ENCODE measurements at places on chromosomes 5 and 9.
A peak's percentile ranks its signal among the peaks of the same experiment; 100 is the strongest.

DNA sequence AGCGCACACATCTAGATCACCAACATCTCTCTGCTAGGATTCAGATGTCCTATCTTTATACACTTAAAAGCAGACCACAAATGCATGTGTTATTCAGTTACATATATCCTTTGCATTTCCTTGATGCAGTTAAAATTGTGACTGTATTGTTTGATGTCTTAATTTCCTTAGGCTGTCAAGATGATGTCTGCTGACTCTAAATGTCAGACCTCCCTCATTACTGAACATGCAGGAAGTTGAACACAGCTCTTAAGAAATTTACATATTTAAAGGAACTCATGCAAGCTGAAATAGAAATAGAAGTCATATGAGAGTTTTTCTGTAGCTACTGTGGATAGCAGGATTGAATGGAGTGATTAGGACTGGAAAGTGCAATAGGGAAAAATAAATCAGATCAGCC is 336.5 kb upstream of the SEMA6A start:
- DNase-seq = no peak

DNA sequence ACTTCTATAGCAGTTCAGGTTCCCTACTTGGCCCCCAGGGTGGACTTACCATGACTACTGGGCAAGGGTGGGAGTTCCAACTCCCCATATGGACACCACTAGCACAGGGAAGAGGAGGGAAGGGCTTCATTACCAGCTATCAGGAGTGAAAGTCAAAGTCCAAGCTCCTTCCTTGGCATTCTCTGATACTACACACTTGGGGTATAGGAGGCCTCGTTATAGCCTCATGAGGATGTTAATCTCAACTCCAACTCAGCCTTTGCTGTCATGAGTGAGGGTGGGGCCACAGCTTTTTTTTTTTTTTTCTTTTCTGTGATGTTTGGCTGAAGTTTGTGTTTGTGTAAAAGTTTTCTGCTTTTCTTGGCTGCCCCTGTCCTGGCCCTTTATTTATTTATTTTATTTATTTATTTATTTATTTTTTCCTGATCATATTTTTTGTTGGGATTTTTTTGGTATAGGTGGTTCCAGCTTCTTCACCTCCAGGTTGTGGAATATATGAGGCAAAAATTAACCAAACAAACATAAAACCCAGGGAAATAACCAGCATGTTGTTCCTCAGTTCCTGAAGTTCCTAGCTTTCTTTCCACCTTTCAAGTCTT is 8.7 kb downstream of the GARIN3 start:
- no peak for DNase-seq

DNA sequence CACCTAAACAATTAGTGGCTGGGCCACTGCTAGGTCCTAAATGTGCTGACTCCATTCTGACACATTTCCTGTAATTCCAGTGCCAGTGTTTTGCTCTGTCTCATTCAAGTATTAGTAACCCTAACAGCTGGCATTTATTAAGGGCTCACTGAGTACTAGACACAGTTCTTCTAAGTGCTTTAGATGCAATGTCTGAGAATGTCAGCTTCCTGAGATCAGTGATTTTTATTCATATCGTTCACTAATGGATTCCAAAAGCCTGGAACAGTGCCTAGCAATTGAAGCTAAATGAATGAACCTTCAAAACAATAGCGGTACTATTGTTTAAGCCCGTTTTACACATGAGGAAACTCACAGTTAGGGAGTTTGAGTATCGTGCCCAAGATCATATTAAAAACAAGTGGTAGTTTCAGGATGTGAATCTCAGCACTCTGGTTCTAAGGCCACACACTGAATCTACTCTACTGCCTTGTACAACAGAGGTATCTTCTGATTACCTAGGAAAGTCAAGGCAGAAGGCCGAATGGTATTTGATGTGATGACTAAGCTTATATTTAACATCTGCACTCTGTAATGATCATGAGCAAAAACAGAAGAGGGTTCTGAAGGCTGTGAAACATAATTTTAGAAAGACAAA is 304.0 kb downstream of the PJA2 start:
- DNase-seq = no peak

DNA sequence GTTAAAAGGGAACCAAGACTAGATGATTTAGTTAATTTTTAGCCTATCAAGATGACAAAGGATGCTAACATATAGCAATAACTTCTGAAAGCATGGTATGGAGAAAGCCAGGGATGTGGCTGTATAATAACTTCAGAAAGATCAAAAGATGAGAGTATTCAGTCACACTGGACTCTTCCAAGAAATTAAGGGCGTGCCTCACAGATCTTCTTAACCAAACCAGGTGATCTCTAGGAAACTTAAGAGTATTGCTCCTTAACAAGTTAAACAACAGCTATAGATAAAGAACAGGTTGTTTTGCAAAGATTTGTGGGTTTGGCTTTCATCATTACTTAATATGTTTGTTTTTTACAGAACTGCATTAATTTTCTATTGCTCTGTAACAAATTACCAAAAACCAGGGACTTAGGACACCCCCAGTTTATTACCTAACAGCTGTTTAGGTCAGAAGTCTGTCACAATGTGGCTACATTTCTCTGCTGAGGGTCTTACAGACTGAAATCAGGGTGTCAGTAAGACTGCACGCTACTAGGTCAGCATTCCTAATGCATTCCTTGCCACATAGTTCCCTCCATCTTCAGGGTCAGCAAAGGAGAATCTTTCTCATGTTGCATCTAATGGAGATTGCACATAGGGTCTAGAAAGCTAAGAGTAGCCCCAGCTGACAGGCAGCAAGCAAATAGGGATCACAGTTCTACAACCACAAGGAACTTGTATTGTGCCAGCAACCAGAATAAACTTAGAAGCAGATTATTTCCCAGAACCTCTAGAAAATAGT is 113.8 kb downstream of the WDR70 start:
- DNase-seq = no peak

GRCh38 chr5:142939884-142940283 is 169.7 kb downstream of the ARHGAP26 start:
- no peak for DNase-seq

DNA sequence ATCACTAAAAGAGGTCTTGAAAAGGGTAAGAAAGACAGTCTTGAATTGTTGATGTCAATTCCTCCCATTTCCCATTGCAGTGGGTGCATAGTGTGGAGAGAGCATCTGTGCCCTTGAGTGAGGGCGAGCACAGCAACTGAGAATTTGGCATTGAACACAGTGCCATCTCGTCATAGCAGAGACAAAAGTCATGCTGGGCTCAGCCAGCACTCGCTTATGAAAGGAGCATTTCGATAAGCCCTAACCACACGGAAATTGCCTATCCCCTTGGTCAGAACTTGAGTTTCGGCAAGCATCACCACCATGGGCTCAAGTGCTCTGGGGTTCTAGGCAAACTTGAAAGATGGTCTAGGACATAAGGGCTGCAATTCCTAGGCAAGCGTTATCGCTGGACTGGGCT is 712.8 kb upstream of the CDH10 start:
- DNase-seq = no peak

GRCh38 chr9:32431940-32432555 is 47.6 kb downstream of the ACO1 start:
- peak; percentile 38 for DNase-seq

- no peak for DNase-seq
Observed at GRCh38 chr9:20152151-20152725, 363.4 kb upstream of the SLC24A2 start.

- DNase-seq = no peak
Observed at GRCh38 chr9:89598926-89599325, 5.9 kb upstream of the GADD45G start.

- DNase-seq = no peak
Observed at GRCh38 chr9:136291306-136292025, 12.4 kb downstream of the CCDC187 start.

GRCh38 chr5:175385691-175386362 is 58.2 kb downstream of the DRD1 start:
- no peak for DNase-seq

GRCh38 chr5:134114886-134115805 is 665 bp downstream of the TCF7 start:
- DNase-seq = peak; percentile 83

GRCh38 chr9:122144836-122145591 is 14.6 kb downstream of the NDUFA8 start:
- no peak for DNase-seq

DNA sequence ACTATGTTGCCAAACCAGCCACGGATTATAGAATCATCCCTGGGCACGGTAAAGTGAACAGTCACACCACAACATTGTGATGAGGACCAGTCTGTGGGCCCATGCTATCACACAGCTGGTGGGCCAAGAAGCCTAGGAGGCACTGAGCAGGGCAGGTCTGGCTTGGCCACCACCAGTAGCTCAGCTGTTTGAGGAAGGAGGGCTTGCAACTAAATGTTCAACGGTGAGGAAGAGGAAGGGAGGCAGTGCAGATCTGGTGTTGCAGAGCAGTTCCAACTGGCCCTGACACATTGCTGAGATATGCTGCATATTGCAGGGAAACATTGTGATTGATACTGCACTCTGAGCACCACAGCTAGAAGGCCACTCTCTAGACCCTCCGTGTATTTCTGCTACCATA is 77.9 kb upstream of the ATG10 start:
- no peak for DNase-seq

- no peak for DNase-seq
Observed at GRCh38 chr5:158011422-158011821, 152.5 kb upstream of the CLINT1 start.

- DNase-seq = no peak
Observed at GRCh38 chr5:21071421-21071820, 1083.4 kb upstream of the CDH18 start.

- no peak for DNase-seq
Observed at GRCh38 chr5:120140501-120140900, 323.6 kb upstream of the PRR16 start.

DNA sequence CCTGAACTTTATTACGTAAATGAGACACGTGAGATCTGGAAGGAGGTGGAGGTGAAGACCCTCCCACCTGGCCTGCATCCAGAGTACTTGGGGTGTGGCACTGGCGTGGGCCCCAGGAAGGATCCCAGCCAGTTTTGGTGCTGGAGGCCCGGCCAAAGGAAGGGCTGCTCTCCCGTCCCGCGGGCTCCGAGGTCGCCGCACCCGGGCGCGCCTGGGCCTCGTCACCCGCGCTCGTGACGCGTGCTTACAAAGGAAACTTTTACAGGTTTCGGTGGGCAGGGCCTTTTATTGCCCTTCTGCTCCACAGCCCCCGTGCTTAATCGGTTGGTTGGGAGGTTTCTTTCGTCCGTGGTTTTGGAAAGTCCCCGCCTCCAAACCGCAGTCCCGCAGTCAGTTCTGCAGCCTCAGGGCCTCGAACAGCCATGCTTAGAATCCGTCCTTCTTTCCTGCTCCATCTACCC is 29.2 kb downstream of the CDKN2A start:
- peak; percentile 51 for DNase-seq

DNA sequence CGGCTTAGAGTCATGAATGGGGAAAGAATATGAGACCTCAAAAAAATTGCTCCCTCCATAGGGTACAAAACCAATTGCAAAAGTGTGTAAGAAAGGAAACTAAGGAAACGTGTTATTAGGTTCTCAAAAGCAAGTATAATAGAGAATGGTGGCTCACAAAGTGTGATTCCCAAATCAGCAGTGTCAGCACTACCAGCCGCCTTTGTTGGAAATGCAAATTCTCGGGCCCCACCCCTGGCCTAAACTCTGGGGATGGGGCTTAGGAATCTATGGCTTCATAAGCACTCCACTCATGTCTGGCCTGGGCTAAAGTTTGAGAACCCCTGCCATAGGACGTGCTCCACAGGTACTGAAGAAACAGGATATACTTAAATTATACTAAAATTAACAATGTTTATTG is 1.6 kb upstream of the CCDC69 start:
- DNase-seq = no peak

DNA sequence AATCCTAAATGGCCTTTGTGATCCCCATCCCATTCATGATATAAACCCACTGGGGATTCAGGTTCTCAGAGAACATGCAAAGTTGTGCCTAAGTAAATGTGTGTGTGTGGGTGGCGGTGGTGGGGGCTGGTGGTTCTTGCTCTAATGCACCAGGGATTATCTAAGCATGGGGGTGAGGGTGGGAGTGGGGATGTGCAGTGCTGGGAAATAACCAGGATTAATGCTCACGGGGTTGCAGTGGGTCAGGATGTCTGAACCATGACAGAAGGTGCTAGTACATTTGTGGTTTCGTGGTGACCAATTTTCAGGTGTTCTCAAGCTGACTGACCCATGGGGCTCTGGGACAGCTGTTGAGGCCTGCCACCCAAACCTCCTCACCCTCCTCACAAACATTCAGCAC is 101.0 kb downstream of the ZNF608 start:
- no peak for DNase-seq

DNA sequence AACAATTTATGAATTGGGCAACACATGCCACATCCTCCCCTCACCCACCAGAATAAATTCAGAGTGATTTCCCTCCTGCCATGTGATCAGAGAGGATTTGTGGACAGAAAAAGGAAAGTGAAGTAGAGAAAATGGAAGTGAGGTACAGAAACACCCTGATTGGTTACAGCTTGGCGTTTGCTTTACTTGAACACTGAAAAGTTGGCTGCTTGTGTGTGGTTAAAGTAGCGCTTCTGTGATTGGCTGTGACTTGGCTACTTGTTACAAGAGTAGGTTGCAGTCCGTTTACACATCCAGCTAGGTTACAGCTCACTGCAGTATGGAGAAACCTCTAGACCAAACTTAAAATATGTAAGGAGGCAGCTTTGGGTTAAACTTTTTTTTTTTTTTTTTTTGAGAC is 205.2 kb upstream of the ZNF608 start:
- DNase-seq = no peak

DNA sequence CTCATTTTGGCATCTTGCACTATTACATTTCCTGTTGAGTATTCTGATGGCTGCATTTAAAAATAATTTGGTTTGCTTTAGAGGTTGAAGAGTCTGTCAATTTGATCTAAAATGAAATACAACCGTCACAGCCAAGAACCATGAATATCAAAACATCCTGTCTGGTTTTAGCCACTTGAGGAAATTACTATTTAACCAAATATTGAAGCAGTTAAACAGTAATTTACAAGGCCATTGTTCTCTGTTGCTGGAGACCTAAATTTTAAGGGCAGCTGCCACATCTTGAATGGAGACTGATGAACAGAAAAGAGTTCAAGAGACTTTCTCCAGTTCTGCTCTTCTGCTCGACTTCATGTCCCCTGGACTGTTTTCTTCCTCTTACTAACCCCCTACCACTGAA is 549.4 kb downstream of the LRRC70 start:
- DNase-seq = no peak
